NCI-H2171 treated with DMSO at 0.1 percent for 48 hours (cell line): ENCODE measurements at places on chromosomes 6 and 20.

- no peak for DNase-seq
These were observed 128.1 kb downstream of the MYLK4 start for GRCh38 chr6:2622671-2623070.

GRCh38 chr6:165573671-165574070, 89.4 kb downstream of the PDE10A start:
- no peak for DNase-seq

DNA sequence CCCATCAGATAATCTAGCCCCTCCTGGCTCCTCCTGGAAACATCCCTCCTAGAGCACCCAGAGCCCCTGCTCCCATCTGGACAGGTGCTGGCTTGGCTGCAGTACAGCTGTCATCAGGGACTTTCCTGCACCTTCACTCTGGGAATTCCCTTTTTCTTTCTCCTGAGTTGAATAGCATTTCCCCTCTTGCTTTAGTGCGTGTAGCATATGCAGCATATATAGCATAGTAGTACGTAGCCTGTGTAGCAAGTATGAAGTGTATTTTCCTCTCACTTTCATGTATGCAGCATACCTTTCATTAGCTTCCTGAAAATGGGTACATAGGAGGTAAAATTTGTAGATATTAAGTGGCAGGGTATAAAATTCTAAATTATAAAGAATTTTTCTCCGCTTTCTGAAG, 352.9 kb downstream of the ESR1 start:
- no peak for DNase-seq

- DNase-seq, result no peak
These were observed 443.0 kb downstream of the PKHD1 start for GRCh38 chr6:51644426-51644825.

DNA sequence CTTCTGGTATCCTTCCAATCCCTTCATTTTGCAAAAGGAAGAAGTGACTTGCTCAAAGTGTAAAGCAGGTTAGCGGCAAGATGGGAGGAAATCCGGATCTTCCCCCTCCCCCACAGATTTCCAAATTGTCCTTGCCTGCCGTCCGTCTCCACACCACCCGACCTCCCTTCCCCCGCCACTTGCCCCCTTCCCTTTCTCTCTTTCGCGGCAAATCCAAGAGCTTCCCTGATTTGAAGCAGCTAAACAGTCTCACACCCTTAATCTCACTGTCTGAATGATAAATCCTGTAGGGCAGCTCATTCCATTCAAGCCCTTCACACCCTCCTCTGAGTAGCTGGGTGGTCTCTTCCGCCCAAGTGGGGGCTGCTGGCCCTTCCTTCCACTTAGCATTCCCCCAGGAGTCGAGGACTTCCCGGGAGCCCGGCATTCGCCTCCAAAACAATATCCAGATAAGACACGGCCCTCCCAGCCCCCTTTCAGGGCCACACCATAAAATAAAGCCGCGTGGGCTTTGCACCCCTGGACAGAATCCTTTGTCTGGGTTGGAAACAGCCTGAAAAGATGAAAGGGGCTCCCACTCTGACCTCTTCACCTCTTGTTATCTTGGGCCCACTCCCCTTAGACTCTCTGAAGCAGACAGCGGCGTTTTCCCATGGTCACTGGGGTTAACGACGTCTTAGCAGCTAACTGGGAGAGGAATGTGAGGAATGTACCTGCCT, 44.0 kb upstream of the PIM1 start:
- DNase-seq, result no peak

- no peak for DNase-seq
These were observed 34.3 kb downstream of the AKAP7 start for GRCh38 chr6:131169613-131170012.

- no peak for DNase-seq
These were observed 148.4 kb downstream of the HIVEP2 start for GRCh38 chr6:142796571-142796970.

DNA sequence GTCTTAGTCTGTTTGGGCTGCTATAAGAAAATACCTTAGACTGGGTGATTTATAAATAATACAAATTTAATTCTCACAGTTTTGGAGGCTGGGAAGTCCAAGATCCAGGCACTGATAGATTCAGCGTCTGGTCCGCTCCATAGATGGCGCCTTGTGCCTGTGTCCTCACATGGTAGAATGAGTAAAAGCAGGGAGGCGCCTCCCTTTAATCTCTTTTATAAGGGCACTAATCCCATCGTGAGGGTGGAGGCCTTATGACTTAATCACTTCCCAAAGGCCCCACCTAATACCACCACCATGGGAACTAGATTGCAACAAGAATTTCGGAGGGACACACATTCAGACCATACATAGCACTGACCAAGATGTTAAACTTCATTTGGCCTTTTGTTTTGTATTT, 91.2 kb upstream of the TMEM181 start:
- no peak for DNase-seq

DNA sequence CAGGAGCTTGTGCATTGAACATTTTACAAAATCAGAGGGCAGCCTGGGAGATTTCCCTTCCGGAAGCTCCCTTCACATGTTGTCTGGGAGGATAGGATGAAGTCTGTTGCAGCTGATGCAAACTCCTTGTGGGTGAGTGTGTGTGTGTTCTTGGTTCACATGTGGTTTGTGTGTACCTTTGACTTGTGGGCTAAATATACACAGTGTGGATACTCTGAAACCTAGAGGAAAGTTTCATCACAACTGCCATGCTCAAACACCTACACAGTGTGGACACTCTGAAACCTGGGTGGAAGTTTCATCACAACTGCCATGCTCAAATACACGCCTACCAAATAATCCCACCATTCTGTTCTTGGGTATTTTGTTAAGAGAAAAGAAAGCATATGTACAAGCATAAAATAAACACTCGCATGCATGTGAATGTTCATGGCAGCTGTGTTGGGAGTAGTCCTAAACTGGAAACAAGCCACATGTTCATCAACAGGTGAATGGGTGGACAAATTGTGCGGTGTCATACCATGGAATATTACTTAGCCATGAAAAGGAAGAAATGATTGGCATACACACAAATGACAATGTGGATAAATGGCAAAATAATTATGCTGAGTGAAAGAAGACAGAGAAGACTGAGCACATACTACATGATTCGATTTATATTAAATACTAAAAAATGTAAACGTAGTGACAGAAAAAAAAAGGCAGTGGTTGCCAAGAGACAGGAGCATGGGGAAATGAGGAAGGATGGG, 1.8 kb downstream of the SCP2D1 start:
- DNase-seq, result no peak

- no peak for DNase-seq
These were observed 56.1 kb downstream of the HDDC2 start for GRCh38 chr6:125245523-125246264.

- no peak for DNase-seq
These were observed 29.2 kb downstream of the SLC35A1 start for GRCh38 chr6:87501809-87502572.

GRCh38 chr6:10970731-10971130, 73.4 kb downstream of the ELOVL2 start:
- no peak for DNase-seq

DNA sequence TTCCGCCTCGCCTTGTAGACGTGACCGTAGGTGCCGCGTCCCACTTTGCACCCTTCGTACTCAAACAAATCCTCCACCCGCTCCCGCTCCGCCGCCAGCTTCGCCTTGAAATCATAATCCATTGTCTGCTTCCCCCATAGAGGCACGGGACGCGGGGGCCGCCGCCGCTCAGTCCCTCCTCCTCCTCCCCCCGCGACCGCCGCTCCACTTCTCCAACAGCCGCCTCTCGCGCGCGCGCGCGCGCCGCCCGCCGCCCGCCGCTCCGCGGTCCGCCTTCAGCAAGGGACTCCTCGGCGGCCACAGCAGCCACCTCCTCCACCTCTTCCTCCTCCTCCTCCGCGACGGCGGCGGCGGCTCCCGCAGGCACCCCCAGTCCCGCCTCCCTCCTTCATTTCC, 256 bp downstream of the CDK19 start:
- DNase-seq, result peak; percentile 74

- no peak for DNase-seq
These were observed 559.3 kb downstream of the C6orf118 start for GRCh38 chr6:164750128-164750527.

- peak; percentile 32 for DNase-seq
These were observed 103.7 kb downstream of the SNAP25 start for GRCh38 chr20:10322073-10323012.

DNA sequence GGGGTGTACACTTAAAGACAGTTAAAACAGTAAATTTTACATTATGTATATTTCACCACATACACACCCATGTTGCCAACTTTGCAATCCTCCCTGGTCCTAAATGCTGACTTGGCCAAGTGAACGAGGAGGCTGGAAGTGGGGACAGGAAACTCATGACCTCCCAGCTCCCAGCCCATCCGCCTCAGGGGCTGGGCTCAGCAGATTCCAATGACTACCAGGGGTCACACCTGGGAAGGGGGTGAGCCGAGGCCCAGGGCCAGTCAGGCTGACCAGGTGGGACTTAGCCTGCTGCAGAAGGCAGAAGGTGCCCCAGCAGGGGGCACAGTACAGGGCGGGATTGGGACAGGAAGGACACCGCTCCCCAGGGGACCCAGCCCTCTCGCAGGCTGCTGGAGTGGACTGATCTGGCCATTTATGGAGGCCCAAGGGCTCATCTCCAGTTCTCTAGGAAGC, 2.4 kb downstream of the SIGLEC1 start:
- DNase-seq, result no peak

DNA sequence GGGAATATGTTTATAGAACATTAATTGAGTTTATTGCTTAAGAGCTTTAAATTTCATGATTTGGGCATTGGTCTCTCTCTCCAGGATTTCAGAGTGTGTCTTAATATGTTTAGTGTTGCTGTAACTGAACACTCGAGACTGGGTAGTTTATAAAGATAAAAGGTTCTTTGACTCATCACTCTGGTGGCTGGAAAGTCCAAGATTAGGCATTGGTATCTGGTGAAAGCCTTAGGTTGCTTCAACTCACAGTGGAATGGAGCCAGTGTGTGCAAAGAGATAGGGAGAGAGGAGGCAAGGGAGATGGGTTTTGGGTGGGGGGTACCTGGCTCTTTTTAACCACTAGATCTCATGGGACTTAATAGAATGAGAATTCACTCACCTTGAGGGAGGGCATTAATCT, 35.6 kb upstream of the DTNBP1 start:
- no peak for DNase-seq

GRCh38 chr6:35698858-35699257, 10.1 kb upstream of the FKBP5 start:
- DNase-seq, result no peak

- no peak for DNase-seq
These were observed 102.4 kb downstream of the MTHFD1L start for GRCh38 chr6:150967910-150968309.

GRCh38 chr6:26187981-26188635, 100.9 kb downstream of the HFE start:
- DNase-seq, result no peak

DNA sequence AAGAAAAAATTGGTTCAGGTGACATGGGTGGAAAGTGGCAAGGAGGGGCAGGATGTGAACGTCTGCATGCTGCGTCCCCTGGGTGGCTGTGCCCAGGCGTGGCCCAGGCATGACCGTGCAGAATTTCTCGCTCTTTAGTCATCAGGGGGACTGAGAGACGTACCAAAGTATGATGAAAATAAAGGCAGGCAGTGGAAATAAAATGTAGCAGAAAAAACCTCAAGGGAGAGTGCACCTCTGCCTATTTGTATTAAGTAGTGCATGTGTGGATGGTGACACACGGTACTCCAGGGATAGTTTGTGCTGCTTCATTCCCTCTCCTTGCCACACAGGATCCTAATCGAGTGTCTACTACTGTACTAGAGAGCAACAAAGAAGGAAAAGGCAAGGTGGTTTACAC, 81.1 kb downstream of the ATP9A start:
- DNase-seq, result peak; percentile 71

GRCh38 chr6:53090576-53090975, 25.4 kb downstream of the FBXO9 start:
- no peak for DNase-seq

DNA sequence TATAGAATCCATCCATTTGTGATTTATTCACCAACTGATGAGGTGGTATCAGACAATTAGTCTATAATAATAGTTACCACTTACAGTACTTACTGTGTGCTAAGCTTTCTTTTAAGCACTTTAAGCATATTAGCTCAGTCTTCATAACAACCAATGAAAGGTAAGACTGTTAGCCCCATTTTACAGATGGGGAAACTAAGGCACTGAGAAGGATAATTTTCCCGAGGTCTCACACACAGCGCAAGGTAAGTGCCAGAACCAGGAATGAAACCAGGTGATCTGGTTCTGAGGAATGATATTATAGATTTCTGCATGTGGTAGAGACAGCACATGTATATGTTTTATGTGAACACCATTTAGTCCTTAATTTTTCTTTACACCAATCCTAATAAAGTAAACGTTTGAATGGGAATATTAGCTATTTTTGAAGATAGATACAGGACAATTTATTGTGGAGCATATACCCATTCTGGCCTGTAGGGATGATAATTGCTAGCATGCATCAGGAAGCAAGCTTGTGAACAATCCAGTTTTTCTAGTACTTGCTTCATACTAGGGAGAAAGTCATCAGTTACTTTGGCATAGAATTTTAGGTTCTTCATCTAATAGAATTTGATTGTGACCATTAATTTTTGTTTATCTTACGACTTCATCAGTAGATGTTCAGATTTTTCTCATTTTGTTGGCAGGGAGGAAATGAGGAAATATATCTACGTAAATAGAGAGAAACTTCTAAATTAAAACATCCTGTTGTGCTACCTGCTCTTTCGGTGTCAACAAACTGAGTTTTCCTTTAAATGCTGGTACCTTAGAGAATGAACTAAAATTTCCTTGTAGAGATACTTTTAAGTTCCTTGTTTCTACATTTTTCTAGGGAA, 3.0 kb downstream of the YWHAB start:
- no peak for DNase-seq

GRCh38 chr6:34196116-34196832, 40.4 kb upstream of the HMGA1 start:
- peak; percentile 50 for DNase-seq

DNA sequence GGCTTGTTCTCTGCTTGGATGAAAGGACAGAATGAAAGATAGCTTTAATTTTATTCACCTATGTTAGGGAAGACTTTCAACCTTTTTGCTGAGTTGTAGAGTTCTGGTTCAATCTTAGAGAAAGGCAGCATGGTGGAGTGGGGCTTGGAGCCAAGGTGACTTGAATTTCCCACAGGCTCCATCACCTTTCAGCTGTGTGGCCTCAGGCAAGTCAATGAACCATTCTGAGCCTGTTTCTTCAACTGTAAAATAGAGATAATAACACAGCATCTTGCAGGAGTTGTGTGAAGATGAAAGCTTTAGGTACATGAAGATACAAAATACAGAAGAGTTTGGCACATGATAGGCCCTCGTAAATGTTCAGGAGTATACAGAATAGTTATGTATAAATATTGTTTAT, 19.1 kb upstream of the DTNBP1 start:
- DNase-seq, result no peak

DNA sequence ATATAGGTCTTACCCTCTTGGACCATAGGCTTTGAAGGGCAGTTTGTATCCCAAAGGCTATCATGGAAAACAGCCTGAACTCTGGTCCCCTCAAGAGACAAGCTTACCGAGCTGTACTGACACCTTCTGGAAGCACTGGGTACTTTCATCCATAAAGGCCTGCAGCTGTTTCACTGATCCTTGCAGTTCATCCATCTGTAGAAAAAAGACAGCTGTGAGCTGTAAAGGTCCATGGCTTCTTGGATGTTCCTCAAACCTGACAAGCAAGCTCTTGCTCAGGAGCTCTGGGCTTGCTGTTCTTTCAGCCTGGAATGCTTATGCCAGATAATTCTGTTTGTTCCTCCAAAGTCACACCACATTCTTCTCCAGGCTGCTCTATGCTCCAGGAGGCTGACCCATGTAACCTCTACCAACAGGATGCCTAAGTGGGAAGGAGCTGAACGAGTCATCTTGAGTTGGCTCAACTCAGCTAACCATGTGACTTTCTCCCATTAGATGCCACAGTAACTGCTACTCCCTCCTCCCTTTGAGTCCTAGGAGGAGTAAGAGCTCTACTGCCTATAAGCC, 8.8 kb upstream of the NDRG3 start:
- DNase-seq, result peak; percentile 64
